ENCODE measurements at places on chromosomes 13 and 19.

- no peak for DNase-seq
These were observed 779.6 kb downstream of the DACH1 start for GRCh38 chr13:71087432-71087831.

DNA sequence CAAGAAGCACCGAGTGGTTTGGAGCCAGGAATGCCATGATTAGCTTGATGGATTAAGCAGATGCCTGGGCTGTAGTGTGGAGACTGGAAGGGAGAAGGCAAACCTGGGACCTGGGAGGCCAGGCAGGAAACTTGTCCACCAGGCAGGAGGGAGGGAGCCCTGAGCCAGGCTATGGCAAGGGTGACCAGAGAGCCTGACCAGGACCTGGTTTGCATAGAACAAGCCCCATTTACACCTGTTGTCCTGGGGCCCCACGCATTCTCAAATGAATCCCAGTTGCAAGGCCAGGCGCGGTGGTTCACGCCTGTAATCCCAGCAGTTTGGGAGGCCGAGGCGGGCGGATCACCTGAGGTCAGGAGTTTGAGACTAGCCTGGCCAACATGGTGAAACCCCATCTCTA lies 50.2 kb upstream of the LATS2 start:
- DNase-seq, result no peak

GRCh38 chr13:101529422-101529821 lies 76.9 kb downstream of the ITGBL1 start:
- no peak for DNase-seq

DNA sequence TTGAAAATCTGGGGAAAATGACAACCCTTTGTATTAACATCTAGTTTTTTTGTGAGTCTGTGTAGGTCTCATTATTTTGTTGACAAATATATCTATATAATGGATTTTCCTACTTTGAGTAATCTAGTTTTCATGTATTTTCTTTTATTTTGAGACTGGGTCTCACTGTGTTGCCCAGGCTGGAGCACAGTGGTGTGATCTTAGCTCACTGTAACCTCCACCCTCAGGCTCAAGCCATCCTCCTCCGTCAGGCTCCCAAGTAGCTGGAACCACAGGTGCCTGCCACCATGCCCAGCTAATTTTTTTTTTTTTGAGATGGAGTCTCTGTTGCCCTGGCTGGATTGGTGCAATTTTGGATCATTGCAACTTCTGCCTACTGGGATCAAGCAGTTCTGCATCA lies 9.2 kb downstream of the ZNF525 start:
- no peak for DNase-seq

GRCh38 chr13:30923418-30923817 lies 9.0 kb upstream of the TEX26 start:
- DNase-seq, result no peak

DNA sequence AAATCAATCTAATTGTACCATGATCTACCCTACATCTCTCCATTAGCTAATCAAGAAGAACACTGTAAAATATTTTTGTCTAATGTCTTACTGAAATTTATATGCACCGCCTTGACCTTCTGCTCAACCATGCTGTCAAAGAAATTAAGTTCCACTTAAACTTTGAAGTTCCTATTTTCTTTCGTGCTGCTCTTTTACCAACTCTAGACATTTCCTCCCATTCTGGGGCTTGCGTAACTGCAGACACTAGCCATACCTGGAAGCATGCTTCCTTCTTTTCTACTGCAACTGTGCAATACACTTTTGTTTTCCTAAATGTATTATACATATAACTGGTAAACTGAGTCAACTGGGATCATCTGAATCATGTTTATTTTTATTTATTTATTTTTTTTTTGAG lies 8.5 kb upstream of the UBE2L5 start:
- DNase-seq, result no peak

DNA sequence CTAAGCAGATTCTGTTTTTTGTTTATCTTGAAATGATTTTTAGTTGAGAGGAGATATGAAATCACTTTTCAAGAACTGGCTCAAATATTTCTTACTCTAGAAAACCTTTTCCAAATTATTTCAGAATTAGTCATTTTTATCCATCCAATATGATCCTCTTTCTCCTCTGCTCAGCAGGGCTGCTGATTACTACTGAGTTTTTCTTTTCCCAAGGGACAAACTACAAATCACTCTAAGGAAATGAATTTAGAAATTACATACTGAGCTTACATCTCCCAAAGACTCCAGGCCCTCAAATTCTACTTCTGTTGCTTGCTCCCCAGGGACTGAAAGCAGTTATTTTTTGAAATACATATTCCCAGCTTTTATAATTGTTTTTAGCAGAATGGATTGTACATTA lies 87.4 kb upstream of the UFM1 start:
- DNase-seq, result no peak

GRCh38 chr19:50790396-50790795 lies at the start of gene ACP4:
TSS of gene ACP4 (plus strand) at chr19:50790415. CDS start at chr19:50790415, 0 bp downstream.
- no peak for DNase-seq

- DNase-seq, result no peak
These were observed 226.4 kb downstream of the MTUS2 start for GRCh38 chr13:29046588-29046987.

GRCh38 chr13:39257642-39258041 lies 219.4 kb downstream of the NHLRC3 start:
- DNase-seq, result no peak

- DNase-seq, result peak; percentile 53
These were observed 5.5 kb upstream of the EMP3 start for GRCh38 chr19:48319647-48320541.

- DNase-seq, result no peak
These were observed 6.4 kb downstream of the WDR87 start for GRCh38 chr19:37899966-37900365.

GRCh38 chr19:45498411-45499195 lies at the start of gene PPM1N:
TSS of gene PPM1N (plus strand) at chr19:45498443. CDS start at chr19:45498473, 30 bp downstream.
- peak; percentile 30 for DNase-seq

GRCh38 chr13:48585456-48585840 lies 52.6 kb upstream of the RCBTB2 start:
- no peak for DNase-seq

- DNase-seq, result no peak
These were observed 6.1 kb downstream of the OSCAR start for GRCh38 chr19:54094426-54095000.

DNA sequence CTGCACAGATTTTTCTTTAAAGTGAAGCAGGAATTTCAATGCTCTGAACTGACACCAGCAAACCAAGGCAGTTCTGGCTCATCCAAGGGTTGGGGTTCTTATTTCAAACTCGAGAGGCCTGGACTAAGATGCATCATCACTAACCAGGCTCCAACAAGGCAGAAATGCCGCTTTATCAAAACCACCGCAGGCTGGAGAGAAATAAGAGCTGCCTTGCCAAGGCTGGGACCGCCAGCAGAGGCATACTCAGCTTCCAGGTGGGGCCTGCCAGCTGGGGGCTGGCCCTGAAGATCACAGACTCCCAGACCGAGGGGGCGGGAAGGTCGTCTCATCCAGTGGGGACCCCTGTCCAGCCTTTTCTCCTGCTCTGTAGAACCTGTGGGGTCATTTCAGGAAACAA lies 37.4 kb upstream of the GAS6 start:
- DNase-seq, result no peak

GRCh38 chr19:33665776-33666595 lies 44.2 kb downstream of the CHST8 start:
- DNase-seq, result no peak

DNA sequence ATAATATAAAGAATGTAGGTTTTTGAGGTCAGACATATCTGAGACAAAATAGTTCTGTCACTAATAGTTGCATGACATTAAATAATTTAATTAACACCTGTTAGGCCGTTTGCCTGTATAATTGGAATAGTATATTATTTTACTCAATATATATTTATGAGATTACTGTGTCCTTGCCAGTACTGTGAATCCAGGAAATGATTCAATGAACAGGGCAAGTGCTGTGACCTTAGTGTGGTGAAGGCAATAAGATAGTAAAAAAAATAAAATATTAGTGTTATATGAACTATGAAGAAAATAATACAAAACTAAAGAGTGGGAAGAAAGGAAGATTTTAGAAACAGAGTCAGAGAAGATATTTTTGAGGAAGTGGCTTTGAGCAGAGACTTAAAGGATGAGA lies 403.7 kb downstream of the PCDH9 start:
- DNase-seq, result no peak

GRCh38 chr13:103557878-103558277 lies 491.7 kb upstream of the SLC10A2 start:
- DNase-seq, result no peak

DNA sequence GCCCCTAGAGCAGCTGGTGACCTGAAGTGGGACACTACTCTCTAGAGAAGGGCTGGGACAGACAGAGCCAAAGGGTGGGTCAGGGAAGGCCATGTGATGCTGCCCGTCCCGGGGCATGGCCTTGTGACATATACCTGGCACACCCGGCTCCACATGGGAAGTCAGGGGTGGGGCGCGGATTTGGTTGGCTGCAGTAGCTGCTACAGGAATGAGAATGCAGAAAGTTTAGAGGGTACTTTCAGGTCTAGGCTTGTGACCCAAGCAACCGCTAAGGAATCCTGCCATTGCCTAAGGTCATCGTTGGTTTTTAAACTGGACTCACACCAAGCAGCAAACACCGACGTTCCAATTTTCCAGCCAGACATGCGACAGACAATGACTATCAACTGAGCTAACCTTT lies 25.9 kb downstream of the RCBTB2 start:
- no peak for DNase-seq

- DNase-seq, result no peak
These were observed 46.8 kb downstream of the ZNF85 start for GRCh38 chr19:20969898-20970297.

DNA sequence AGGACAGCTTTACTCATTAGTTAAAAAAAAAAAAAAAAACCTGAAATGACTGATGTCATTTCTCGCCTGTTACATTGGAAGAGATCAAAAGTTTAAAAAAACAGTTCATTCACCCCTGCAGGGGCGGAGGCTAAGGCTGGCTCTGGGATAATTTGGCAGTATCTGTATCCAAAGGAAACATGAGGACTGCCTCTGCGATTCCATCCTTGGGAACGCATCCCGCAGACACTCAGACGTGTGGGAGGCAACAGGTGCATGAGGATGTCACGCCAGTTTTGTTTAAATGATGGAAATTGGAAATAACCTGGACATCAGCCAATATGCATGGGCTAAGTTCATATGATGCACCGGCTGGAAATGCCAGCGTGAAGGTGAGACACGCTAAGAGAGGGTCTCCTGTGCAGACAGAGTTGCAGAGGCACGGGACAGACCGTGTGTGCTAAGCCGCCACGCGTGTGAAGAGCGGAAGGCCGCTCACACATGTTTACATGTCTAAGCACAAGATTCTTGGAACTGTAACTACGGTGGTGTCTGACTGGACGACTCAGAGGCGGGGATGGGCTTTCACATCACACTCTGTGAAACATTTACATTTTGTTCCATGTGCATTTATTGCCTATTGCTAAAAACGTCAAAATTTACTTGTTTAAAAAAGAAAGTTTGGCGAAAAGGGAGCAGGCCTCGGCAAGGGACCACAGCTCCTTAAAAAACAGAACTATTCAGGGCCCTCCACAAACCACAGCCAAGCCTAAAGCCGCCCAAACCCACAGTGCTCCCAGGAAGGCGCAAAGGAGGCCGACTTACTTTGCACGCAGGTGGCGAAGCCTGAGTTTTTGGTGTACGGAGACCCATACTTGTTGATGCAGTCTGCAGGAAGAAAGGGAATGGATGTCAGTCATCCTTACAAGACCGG lies 17.9 kb downstream of the GAS6 start:
- no peak for DNase-seq

DNA sequence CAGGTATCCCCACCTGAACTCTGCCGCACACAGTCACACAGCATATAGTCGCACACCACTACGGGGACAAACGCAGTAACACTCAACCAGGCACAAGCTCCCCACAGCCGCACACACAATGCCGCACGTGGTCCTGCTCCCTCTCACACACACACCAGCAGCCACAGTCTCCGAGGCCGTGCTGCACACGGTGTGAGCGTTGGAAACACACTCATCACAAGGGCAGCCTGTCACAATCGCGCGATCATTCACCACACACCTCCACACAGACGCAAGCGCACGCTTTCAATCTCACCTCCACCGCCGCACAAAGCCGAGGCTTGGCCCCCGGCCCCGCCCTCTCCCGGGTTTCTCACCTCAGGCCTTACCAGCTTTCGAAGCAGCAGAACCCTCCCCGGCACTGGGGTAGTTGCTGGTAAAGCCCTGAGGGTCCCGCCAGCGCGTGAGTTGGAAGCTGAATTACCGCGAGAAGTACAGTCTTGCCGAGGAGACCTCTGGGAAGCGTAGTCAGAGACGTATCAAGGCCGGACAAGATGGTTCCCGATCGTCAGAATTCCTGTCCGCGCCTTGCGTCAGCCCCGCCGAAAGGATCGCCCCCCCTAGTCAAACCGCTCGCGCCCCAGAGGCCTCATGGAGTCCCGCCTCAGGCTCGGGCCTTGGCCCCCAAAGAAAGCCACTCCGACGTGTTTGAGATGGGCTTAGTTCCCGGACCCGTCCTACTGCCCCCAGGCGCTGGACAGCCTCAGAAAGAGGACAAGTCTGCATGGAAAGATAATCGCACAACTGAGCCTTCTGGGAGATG lies at the start of gene ZNF566:
Gene ZNF566 (minus strand): TSS at position 444 of the 802 bp plus-strand sequence. CDS start 13,004 bp downstream, outside the sequence.
- peak; percentile 87 for DNase-seq

GRCh38 chr13:45231722-45232121 lies 30.9 kb upstream of the KCTD4 start:
- no peak for DNase-seq

DNA sequence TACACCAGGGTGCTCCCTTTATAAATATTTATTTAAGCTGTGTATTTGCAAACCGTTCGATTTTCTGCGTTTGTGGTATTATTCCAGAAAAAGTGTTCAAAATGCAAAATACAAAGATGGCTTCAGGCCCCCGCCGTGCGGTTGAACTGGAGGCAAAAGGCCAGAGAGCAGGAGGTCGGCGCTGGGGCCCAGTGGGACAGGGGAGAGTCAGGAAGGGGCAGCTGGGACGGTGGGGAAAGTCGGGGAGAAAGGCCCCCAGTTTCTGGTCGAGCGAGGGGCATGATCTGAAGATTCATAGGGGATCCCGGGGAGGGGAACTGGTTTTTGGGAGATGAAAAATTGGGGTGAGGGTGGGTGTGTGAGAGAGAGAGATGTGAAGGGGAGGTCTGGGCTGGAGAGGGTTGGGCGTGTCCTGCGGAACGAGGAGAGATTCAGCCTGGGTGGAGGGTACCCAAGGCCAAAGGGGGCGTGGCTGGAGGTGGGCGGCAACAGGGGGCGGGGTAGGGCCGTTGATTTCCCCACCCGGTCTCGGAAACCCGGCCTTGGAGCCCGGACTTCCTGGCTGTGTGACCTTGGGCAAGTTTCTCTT lies 678 bp downstream of the ISOC2 start:
- DNase-seq, result no peak

DNA sequence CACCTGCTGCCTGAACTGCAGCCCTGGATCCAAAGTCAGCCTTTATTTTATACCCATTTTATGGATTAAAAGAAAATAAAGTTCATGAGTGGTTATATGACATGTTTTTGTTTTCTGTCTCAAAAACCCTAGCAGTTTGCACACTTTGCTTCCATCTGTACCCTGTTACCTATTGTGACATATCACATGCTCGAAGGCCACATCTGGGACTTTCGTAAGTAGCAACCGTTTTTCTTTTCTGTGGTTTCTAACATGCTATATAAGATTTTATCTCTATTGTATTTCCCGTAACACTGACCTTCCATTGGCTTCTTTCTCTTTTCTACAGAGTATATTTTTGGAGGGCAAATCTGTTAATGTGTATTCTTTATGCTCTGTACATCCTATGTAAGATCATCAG lies 1007.2 kb downstream of the PCDH9 start:
- no peak for DNase-seq

- no peak for DNase-seq
These were observed 1.4 kb upstream of the NTF4 start for GRCh38 chr19:49065905-49066512.

GRCh38 chr19:1618157-1619093 lies 13.2 kb upstream of the UQCR11 start:
- no peak for DNase-seq

Measured in stimulated activated CD4-positive, alpha-beta T cell treated with anti-CD3 and anti-CD28 coated beads, Interleukin-15, amount 100 ng/mL, for 1 hour (primary cell).